ENCODE measurements at places on chromosomes 7 and 10. TPM values are rescaled to one million over a fixed set of nuclear protein-coding genes. Genes with fewer than 3 reads are reported as not detected.
A peak's percentile ranks its signal among the peaks of the same experiment; 100 is the strongest.

The CALD1 gene
- total RNA-seq: 86.1 TPM

GRCh38 chr7:158109364-158110033 is 478.1 kb downstream of the PTPRN2 start:
- DNase-seq: no peak

- DNase-seq: no peak
Measured at GRCh38 chr10:100875484-100876166, 37.1 kb upstream of the SLF2 start.

- no peak for DNase-seq
Measured at GRCh38 chr10:23190872-23191763, 994 bp upstream of the PTF1A start.

- DNase-seq: no peak
Measured at GRCh38 chr10:95536017-95536416, 25.2 kb downstream of the SORBS1 start.

DNA sequence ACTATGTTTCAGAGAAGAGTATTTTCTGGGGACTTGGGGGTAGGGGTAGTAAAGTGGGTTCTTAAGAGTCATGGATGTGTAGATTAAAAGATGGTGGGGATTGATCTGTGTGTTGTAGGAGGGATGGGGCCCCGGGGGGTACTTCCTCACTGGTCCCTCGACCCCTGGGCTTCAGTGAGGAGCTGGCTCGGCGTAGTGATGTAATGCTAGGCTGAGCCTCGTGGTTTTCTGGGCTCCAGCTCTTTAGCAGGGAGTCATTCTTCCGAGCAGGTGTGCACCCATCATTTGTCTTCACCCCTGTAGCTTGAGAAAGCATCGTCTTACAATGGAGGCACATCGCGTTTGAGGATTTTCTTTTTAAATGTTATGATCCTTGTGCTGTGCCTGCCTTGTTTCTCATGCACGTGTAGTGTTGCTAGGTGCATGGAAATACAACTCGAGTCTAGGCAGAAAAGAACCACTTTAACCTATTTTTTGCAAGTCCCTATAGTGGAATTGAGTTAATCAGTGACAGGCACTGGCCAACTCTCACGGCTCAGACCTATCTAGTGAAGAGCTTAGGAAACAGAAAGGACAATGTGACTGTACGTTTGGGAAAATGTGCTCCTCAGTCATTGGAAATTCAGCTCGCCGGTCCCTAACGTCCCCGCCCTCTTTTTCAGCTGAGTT is 106.1 kb upstream of the BTBD16 start:
- no peak for DNase-seq

DNA sequence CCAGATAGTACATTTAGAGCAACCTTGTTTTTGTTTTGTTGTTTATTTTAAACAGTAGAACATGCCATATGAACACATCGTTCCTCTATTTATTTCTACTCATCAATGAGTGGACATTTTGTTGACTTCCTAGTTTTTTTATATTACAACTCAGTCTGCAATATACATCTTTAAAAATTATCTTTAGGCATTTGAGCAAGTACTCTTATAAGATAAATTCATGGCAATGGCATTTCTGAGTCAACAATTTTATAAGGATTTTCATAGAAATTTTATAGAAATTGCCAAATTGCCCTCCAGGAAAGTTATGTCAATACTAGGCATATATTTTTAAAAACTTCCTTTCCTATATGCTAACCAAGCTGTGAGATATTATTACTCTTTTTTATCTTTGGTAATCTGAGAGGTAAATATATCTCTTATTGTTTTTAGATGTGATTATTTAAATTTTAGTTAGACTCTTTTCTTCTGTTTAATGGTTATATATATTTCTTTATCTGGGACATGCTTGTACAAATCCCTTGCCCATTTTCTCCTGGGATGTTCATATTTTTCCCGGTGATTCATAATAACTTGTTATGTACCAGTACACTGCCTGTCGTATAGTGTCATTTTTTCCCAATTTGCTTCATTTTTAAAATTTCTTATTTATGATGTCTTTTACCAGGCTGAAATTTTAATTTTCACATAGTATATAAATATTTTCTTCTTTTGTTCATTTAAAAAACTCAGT is 50.5 kb downstream of the FZD1 start:
- no peak for DNase-seq

The PIP gene
- total RNA-seq: not detected

DNA sequence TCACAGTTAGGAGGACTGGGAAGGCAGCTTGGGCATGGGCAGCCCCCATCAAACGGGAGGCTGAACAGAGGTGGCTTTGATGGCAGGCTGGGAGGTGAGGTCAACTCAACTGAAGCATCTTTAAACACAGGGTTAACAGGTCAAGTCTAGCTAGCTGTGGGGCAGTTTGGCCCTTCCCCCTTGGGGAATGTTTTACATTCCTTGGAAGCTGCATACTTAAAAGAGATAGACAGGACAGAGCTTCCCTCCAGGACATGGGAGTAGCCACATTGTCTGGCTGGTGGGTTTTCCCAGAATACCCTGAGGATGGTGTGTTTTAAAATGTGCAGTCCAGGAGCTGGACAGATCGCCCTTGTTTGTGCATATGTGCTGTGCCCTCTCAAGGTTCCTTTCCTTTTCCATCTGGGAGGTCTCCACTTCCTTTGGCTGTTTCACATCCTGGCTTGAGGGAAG is 6.8 kb upstream of the RASSF4 start:
- no peak for DNase-seq

The NUTM2E gene
- not detected for total RNA-seq

DNA sequence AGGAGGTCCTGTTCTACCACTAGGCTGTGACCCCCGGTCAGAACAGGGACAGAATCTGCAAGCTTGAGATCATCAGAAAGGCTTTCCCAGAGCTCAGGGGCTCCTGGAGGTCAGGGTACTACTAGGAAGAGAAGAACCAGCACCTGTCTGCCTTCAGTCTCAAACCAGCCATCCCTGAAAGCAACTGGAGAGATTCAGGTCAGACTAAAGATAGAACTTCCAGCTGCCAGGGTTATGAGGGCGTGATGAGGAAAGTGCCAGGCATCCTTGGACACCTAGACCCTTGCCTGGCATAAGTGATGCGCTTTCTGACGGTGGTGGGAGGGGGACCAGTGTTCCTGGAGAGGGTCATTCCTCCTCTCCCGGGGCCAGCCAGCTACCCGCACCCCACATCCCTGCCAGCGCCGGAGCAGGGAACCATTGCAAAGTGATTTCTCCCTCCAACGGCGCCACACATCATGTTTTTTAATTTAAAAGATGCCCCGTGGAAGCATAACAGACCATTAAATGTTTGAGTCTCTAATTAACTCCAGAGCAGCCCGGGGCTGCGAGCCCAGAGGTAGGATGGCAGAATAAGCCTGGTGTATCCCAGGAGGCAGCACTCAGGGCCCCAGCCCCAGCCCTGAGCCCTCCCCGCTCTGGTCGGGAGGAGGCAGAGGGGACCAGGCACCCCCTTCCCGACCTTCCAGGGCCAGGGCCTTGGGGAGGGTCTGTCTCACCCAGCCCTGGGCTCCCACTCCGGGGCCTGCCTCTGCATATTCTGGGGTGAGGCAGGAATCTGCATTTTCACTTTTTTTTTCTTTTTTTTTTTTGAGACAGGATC is 64.0 kb downstream of the ELFN1 start:
- DNase-seq: no peak

DNA sequence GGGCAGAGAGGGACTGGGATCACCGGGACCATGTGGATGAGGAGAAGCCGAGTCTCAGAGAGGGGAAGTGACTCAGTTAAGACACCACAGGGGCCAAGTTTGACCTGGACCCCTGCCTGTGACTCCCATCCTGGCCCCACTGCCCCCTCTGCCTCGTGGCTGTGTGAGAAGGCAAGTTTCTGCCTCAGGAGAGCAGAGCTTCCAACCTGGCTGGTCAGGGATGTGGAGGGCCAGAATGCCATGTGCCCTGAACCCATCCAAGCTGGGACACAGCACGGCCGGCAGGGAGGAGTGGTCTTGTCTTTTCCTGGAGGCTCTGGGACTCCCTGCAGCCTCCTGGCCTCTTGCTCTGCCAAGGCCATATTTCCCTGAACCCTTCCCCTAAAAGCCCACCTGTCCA is 19.5 kb downstream of the WDFY4 start:
- no peak for DNase-seq

DNA sequence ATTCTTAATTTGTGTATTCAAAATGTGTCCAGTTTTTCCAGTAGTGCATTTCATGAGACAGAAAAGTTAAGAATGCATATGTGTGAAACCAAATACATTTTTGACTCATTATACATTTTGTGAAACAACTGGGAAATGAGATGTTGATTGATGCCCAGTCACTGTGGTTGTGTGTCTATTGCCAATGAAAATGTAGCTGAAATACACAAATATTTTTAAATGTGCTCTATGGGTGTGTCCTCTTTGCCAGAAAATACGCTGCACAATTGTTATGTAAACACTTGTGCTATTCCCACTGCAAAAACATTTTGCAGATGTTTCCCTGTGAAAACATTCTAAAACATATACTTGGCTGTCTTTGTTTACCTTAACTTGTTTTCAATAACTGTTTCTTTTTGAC is 395.2 kb downstream of the TFEC start:
- DNase-seq: no peak

DNA sequence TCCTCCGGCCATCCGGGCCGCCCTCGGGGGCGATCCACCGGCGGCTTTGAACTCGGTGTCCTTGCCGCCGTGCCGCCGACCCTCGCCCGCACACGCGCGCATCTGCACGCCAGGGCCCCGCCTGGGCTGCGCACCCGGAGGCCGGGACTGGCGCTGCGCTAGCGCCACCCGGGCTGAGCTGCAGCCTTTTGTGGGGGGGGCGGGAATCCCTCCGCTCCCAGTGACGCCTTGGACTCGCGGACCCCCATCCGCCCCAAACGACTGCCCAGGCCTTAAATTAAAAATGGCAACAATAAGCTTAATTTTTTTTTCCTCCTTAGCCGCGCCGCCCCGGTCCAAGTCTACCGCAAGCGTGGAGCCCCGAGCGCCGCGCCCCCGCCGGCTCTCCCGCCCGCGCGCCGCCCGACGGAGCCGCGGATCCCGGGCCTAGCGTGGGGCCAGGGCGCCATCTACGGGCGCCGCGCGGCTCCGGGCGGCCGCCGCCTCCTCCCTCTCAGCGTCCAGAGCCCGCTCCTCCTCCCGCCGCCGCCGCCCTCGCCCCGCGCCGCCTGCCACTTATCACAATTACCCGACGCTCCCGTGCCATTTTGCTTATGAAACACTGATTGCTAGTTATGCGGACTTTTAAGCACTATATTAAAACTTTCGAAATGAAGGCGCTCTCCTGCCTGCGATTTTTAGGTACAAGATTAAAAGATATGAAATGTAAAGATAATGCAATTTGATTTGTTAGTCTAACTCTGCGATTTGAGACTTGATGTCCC is 7.5 kb upstream of the EBF3 start:
- DNase-seq: peak; percentile 78

GRCh38 chr7:11416641-11417458 is 415.1 kb downstream of the THSD7A start:
- no peak for DNase-seq

The PALD1 gene
- 4.6 TPM for total RNA-seq

DNA sequence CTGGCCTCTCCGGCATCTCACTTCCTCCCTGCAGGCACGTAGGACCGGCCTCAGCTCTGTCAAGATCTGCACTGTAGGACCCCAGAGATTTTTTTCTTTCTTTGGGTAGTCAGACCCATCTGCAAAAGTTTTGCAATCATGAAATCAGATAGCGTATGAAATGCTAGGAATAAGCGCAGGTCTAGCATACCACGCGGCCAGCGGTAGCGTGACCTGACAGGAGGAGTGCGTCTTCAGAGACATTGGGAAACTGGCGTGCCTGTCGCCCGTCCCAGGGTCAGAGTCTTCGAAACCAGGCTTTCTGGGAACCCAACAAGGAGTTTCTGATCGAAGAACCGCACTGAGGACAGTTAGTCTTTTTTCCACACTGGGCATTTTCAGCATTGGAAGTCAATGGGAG is 100.9 kb upstream of the SH2B2 start:
- DNase-seq: no peak

The MKX gene
- total RNA-seq: not detected

The DYDC1 gene
- not detected for total RNA-seq

The HTR7 gene
- total RNA-seq: 0.16 TPM

GRCh38 chr7:3984456-3984855 is 683.4 kb downstream of the SDK1 start:
- no peak for DNase-seq

The PHYH gene
- total RNA-seq: 181 TPM

DNA sequence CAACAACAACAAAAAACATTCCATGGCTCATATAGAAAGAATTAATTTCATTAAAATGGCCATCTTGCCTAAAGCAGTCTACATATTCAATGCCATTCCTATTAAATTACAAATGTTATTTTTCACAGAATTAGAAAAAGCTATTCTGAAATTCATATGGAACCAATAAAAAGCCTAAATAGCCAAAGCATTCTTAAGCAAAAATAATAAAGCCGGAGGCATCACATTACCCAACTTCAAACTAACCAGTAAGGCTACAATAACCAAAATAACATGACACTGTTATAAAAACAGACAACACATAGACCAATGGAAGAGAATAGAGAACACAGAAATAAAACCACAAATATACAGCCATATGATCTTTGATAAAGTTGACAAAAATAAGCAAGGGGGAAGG is 330.4 kb downstream of the KIF20B start:
- DNase-seq: no peak

The PNLIPRP3 gene
- not detected for total RNA-seq

DNA sequence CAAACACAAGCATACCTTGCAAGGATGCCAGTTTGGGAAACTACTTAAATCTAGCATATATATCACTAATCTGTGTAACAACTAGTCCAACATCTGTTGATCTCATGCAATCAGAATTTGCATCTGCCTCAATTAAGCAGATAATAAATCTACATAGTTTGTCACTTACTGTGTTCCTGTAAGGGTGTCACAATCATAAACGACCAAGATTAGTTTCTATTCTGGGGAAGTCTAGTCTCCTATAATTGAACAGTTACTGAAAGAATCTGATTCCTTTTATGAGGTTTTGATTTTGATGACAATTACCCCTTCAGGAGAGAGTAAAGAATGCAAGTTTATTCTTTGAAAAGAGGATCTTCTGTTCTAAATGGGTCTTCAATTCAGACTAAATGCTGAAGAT is 85.5 kb upstream of the LRRN3 start:
- no peak for DNase-seq

DNA sequence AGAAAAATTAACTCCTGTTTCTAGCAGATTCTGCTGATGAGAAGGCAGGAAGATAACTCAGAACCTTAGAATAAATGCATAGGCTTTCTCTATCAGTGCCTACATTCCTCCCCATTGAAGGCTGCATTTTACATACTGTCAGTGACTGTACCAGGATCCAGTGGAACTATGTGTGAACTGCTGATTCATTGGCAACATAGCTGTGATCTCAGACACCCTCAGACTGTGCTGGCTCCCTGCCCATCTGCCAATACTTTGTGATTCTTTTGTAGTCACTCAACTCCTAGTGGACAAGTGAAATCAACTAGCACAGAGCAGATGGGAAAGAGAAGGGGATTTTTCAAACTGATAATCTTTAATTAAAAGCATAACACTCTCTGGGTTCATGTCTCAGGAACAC is 375.8 kb downstream of the MDFIC start:
- DNase-seq: no peak

DNA sequence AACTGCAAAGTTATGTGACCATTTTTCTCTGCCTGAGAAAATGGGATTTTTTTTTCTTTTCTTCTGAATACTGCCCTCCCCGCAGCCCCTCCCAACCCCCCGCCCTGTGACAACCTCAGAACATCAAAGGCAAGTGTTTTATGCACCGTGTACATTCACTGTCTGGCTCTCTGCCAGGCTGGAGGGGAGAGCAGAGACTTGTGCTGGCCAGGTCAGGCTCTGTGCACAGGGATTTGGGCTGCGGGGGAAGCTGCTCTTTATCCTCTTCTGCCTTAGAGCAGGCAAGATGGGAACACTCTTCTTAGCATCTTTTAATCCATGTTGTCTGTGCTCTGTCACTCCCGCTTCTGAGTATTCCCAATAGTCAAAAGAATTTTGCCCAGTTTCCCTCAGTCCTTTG is 195.1 kb downstream of the CCSER2 start:
- DNase-seq: no peak
